ENCODE measurements at places on chromosomes 3 and 15.

DNA sequence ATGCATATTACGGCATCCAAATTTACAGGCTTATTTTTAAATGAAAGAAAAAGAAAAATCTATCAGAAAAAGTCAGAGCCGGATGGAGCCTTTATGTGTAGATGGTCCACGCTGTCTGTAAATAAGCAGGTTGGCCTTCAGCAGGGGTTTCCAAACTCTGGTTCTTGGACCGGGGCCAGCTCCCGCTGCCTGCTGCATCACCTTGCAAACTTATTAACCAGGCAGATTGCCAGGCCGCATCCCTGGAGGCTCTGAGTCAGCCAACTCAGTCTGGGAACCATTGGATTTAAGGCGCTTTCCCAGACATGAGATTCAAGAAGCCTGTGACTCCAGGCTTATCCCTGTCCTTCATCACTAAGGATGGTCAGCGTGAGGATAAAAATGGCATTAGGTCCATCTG lies 212.4 kb downstream of the OPA1 start:
- no peak for DNase-seq

DNA sequence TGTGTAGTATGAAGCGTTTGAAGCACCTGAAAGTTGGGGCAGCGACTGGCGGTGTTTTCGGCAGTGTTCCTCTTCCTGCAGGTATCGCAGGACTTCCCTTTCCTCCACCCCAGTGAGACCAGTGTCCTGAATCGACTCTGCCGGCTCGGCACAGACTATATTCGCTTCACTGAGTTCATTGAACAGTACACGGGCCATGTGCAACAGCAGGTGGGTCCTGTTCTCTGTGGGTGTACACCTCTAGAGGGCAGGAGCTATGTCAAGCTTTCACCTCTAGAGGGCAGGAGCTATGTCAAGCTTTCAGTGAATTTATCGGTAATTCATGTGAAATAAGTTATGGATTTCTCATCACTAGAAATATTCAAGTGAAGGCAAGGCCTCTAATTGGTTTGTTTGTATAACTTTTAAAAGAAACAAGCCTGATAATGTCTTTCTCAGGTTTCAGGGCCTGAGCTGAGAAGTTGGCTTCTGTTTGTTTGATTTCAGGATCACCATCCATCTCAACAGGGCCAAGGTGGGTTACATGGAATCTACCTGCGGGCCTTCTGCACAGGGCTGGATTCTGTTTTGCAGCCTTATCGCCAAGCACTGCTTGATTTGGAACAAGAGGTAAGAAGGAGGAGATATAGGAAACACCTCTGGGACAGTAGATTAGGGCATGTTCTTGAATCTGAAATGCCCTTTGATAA lies 5.3 kb downstream of the TUBGCP4 start:
- DNase-seq, result peak; percentile 8

DNA sequence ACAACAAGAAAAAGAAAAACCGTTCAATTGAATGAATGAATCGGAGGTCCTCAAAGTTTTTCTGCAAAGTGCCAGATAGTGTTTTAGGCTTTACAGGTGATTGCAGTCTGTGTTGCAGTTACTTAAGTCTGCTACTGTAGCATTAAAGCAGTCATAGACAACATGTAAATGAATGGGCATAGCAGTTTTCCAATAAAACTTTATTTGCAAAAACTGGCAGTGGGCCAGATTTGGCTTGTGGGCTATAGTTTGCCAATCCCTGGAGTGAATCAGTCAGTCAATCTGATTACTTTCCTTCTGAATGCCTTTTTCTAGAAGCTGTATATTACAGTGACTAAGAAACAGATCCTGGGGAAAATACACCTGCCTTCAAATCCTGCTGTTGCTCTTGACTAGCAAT lies 242.6 kb downstream of the LRTM1 start:
- no peak for DNase-seq

- DNase-seq, result no peak
Observed at GRCh38 chr3:38600551-38600950, 48.9 kb downstream of the SCN5A start.

- no peak for DNase-seq
Observed at GRCh38 chr3:123785602-123786001, 98.5 kb downstream of the MYLK start.

DNA sequence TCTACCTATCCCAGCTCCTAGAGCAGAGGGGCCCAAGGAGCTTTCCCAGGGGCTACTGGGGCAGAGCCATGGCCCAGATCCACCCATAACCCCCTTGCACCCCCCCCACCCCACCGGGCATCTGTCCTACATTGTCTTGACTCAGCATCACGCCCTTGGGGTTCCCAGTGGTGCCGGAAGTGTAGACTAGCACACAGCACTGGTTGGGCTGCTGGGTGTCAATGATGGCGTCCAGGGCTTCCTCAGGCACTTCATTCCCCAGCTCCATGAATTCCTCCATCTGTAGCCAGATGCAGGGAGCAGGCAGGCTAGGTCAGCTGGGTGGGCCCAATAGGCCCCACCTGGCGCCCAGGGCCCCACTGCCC lies 33.2 kb downstream of the IDH3A start:
- no peak for DNase-seq

DNA sequence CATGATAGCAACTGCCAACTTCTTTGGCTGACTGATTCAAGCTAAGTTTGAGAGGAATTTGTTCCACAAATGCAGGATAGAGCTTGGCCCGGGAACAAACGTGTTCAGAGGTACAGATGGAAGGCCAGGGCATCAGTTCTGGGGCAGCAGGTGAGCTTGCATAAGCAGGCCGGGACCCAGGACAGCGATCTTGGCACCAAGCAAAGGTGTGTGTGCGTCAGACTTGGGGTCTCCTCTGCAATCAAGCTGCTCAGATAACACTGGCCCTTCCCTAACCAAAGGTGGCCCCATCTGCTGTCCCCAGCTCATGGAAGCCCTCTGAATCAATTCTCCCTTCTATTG lies 155.6 kb downstream of the MEGF11 start:
- no peak for DNase-seq

DNA sequence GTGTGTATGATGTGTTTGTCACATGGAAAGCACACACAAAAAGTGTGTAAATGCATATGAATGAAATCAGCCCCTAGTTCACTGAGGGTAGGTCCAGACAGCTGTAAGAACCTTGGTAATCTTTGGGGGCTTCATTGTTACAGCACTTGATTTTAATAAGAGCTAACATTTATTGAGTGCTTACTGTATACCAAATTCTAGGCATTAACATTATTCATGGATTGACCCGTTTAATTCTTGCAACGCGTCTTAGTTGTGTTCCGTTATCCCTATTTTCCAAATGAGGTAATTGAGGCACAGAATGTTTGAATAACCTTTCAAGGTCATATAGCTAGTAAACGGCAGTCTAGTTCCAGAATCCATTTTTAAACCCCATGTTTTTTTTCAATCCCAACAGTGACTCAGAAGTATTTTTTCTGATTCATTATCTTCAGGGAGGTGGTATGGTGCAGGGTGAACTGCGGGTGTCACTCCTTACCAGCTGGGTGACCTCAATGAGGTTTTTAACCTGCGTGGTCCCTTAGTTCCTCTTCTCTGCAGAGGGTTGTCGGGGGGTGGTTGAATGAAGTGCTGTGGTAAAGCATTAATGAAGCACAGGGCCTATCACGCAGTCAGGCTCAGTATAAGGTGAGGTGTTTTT lies 14.2 kb downstream of the RAB8B start:
- DNase-seq, result no peak

Measured in stimulated activated CD8-positive, alpha-beta memory T cell treated with anti-CD3 and anti-CD28 coated beads, Interleukin-4, amount 100 ng/mL, for 1 hour (primary cell).